Islet precursor cell (in vitro differentiated cells): ENCODE measurements at places on chromosomes 11 and 22.

DNA sequence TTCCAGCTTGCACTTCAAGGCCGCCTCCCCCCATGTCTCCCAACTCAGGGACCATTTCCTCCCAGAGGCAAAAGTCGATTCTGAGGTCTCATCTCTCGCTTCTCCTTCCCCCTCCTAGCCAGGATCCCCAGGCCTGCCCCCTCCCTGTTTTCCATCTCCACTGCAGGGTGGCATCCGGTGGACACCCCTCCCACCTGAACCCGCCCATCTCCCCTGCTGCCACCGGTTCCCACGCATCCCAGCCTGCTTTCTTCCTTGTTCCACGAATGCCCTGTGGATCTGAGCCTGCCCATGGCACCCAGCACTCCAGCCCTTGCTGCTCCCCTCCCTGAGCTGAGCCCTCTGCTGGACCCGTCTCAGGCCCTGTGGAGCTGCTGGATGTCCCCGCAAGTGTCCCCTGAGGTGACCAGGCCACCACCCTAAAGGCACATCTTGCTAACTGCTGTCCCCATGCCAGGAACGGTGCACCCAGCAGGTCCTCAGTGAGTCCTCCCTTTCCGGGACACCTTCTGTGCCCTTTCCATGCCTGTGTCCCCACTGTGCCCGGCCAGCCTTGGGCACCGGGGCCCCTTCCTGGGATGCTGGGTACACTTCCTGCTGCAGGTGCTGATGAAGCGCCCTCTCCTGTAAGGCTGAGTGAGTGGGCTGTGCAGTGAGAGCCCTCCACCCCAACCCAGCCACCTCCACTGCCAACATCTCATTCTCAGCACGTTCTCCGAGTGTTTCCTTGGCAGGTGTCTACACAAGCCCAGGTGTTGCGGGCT is 936 bp downstream of the IL17REL start:
- DNase-seq: no peak

DNA sequence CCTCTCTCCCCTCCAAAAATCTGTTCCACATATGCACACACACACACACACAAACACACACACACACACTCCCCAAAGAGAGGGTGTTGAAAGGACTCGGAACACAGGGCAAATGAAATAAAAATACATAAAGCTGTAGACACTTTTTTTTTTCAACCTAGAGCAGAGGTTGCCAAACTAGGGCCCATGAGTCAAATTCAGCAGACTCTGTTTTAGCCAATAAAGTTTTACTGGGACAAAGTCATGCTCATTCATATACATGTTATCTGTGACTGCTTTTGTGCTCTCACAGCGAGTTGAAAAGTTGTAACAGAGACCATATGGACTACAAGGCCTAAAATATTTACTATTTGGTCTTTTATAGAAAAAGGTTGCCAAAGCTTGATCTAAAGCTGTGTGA is 8.9 kb downstream of the IMMP1L start:
- no peak for DNase-seq

DNA sequence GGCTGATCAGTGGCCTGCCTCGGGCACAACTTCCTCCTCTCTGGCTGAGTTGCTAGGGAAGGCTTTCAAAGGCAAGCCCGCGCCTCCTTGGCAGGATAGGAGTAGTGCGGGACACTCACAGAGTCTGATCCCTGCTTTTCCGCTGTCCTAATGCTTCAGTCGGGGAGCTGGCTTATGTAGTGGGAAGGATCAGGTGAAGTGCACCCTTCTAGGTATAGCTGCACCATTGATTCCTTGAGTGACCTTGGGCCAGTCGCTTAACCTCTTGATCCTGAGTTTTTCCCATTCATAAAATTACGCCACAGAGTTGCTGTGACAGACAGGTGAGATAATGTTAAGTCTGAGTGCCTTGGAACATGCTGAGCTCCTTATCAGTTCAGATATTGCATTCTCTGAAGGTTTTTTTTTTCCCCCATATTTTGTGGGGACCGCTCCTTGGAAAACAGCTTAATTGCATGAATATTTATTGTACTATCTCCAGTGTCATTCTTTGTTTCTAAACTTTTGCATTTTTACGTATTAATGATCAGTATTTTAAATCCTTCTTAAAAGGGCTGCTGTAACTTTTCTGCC is 961 bp downstream of the IPO7 start:
- no peak for DNase-seq

- no peak for DNase-seq
These were observed 450.5 kb upstream of the CCDC90B start for GRCh38 chr11:83736684-83737083.

GRCh38 chr11:100956351-100956750 is 173.3 kb downstream of the PGR start:
- no peak for DNase-seq

DNA sequence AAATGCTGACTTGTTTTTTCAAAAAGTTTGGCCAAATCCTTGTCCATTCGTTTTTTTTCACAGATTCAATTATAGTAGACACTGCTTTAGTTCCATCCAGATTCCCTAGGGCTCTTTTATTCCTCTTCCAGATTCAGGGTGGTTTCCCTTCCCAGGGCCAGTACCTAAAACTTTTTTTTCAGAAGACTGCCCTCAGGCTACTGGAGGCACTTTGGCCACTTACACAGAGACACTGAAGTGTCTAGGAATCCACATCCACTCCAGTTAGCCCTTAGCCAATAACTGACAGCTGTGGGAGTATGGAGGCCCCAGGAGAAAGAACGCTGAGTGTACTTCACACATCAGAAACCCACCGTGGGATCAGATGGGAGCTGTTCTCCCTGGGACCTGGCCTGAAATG is 77.3 kb downstream of the CCDC34 start:
- peak; percentile 81 for DNase-seq

- no peak for DNase-seq
These were observed 9.5 kb upstream of the GGA1 start for GRCh38 chr22:37599153-37599552.

DNA sequence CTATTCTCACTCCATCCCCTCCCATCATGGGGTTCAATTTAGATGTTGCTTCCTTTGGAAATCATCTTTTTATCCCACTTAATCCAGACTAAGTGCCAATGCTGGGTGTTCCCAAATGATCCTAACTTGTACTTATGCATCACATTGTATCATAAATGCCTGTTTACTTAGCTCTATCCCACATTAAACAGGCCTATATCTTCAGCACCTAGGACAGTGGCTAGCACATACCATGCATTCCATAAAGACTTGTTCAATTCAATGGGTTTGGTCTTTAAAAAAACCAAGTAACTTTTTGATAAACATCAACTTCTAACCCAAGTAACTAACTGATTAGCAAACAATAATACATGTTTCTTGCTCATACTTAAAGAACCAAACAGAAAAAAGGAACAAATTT is 40.6 kb downstream of the RSF1 start:
- DNase-seq: no peak

DNA sequence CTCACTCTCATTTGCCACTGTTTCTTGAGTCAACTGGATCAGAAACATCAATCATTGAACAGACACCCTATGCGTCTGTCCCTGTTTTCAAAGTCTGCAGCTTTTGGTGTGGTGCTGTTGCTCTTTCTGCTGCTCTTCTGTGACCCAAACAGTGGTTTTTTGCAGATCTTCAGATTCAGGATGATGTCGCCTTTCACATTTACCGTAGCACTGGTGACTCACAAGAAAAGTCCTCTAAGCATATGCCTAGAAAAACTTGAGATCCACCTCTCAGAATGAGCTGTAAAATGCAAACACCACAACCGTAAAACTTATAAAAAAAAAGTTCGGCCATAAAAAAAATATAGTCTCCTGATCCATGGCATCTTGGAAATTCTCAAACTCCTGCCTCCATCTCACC is 400.4 kb downstream of the NTM start:
- no peak for DNase-seq

GRCh38 chr11:27018902-27019529 is 21.6 kb upstream of the BBOX1 start:
- DNase-seq: no peak

GRCh38 chr11:69435161-69435986 is 46.1 kb upstream of the LINC01488 start:
- peak; percentile 77 for DNase-seq

- DNase-seq: peak; percentile 49
These were observed 8.5 kb downstream of the TNNT3 start for GRCh38 chr11:1927848-1928469.

GRCh38 chr22:29148036-29148435 is 57.7 kb upstream of the EMID1 start:
- peak; percentile 32 for DNase-seq

GRCh38 chr11:60699284-60699691 is at the start of gene MS4A8:
MS4A8 (plus strand) TSS chr11:60699612; CDS start chr11:60700861, 1,249 bp downstream.
- no peak for DNase-seq

DNA sequence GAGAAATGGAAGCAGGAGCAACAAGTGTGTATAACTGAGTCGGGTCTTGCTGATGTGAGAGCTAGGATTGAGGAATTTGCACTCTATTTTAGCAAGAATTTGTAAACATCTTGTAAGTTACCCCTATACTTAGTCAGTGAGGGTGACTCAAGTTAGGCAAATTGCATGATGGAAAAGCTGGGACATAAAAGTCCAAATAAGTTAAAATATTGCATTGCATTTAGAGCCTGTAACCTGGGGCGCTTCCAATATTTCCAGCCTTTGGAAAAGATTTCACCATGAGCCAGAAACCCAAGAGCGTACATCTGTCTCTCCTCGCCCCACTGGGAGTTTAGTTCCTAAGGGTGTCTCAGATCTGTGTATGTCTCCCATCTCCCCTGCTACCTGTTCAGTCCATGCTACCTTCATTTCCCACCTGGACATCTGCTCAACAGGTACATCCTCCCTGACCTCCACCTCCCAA is 37.0 kb upstream of the ACCSL start:
- DNase-seq: no peak
